ENCODE measurements at places on chromosomes 6 and 20.

DNA sequence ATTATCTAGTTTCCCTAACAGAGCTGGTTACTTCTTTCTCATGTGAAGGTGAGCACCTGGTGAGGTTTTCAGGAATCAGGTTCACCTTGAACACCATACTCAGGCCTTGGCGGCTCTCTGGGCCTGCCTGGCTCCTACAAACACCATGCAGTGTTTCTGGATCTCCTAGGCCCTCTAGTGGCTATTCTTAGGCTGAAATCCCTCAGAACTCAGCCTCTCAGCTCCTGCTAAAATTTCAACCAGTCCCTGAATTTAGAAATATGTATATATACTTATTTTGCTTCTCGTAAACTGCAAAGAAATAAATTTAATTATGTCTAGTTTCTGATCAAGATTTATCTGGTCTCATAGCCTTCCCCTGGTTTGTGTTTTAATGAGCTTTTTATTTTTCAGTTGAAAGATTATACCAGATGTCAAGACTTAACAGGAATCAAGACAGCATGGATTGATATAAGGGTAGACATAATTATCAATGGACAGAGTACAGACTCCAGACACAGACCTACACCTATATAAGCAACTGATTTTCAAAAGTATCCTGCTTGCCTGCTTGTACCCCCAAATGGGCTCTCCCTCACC is 55.9 kb downstream of the ANKEF1 start:
- DNase-seq, result peak; percentile 81

DNA sequence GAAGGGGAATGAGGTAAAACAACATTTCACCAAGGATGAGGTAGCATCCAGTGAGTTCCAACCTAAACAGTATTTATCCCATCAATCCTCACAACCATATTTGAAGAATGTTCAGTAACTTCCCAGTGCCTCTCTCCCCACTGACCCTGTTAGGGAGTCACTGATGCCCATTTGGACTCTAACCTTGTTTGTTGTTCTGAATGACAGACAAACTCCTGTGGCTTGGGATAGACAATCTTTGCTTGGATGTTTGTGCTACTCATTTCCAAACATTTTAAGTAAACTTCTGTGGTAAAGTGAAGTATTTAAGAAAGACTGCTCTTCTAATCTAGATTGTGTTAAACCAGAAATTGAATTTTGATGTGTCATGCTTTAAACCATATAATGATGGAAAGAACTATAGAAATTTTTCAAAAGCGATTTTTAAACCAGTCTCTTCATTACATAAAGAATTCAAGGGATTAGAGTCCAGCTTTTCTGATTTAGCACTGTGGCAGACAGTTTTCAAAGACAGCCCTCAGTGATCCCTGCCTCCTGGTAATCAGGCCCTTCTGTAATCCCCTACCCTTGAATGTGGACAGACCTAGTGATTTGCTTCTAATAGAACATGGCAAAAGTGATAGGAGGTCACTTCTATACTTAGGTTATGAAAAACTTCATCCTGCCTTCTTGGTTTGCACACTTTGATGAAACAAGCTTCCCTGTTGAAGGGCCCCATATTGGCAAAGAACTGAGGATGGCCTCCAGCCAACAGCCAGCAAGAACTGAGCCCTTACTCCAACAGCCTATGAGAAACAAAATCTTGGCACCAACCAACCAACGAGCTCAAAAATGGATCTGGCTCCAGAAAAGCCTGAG is 191.6 kb downstream of the DST start:
- peak; percentile 46 for DNase-seq

DNA sequence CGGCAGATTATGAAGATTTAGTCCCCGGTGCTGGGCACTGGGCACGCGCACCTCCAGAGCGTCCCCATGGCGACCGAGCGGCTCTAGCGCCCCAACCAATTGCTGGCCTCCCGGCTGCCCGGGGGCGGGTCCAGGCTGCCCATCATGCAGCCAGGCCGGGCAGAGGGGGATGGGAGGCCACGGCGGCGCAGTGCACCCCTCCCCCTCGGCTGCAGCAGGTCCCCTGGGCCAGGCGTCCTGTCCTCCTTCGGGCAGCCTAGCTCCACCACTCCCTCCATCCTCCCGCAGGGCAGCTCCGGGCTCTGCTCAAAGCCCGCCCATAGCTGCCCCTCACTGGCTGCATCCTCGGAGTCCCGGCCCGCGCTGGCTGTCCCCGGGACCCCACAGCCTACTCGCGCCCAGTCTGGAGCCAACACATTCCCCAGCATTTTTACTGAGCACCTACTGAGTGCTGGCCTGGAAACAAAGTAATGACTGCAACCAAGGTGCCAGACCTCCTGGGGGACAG is 99.4 kb downstream of the ASXL1 start:
- peak; percentile 87 for DNase-seq

GRCh38 chr6:13873288-13874190 is 51.2 kb upstream of the RNF182 start:
- DNase-seq, result peak; percentile 45

GRCh38 chr20:16025084-16025483 is 548.2 kb downstream of the KIF16B start:
- no peak for DNase-seq

- no peak for DNase-seq
These were observed 24.2 kb downstream of the MRS2 start for GRCh38 chr6:24426729-24427446.

- DNase-seq, result peak; percentile 46
These were observed 21.3 kb upstream of the RREB1 start for GRCh38 chr6:7086488-7086887.

GRCh38 chr6:26613201-26613600 is 16.4 kb downstream of the ABT1 start:
- no peak for DNase-seq

GRCh38 chr6:127907960-127908640 is 7.2 kb upstream of the THEMIS start:
- DNase-seq, result no peak

DNA sequence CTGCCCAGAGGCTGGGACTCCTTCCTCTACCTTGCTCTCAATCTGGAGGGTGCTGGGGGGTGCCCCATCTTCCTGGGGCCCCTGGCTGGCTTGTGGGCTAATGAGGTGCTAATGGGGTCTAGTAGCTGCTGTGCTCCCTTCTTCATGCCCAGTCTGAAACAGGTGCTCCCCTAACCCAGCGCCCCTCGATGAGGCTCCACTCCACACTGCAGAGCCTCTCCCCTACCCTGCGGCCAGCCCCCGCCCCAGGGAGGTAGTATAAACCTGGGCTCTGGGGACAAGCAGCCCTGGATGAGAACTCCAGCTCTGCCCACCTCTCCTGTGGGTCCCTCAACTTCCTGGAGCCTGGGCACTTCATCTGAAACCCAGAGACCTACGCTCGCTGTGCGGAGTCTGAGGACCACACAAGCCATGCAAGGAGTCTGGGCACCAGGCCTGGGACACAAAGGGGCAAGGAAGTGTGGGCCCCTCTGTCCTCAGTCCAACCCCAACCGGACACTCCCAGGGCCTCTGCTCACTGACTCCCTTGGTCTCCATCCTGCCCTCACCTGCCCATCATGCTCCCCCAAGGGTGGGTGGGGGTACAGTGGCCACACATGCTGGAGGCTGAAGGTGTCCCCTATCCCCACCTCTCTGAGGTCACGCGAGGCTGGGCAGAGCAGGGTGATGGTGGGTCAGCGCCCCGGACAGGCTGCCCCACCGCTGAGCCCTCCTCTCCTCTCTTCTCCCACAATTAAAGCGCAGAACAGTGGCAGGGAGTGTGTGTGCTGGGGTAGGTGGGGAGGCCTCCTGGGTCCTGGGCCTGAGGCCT is 6.1 kb downstream of the RPL10A start:
- no peak for DNase-seq

DNA sequence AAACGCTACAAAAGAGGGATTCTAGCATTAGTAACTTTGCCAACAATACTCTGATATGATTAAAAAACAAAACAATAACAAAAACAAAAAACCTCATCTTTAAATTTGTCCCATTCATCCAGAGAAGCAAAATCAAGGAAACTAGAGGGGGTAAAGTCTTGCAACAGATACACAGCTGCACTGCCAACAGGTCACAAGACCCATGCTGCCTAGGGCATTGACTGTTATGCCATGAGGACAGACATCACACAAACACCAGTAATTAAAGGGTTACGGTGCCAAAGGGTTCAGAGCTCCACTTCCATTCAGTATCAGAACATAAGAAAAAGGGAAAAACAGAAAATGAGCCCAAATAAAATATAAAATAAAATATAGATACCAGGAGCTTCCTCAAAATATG is 1.6 kb downstream of the TBC1D20 start:
- DNase-seq, result no peak

GRCh38 chr6:85065831-85066230 is 301.4 kb upstream of the TBX18 start:
- no peak for DNase-seq

DNA sequence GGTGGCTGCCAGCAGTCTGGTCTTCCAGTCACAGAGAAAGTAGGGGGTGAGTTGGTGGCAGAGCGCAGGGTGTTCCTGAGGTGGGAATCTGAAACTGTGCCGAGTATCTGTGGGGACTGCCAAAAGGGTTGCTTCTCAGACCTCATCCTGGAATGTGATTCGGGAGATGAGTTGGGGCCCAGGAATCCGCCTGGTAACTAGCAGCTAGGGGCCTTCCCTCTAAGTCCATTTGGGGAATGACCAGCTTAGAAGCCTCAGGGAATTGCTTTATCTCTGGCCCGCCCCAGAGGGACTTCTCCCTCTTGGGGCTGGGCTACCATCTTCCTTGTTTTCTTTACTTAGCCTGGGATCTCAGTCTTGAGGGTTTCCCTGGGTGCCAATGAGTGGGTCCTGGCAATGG is 49.6 kb downstream of the MOCS1 start:
- no peak for DNase-seq

DNA sequence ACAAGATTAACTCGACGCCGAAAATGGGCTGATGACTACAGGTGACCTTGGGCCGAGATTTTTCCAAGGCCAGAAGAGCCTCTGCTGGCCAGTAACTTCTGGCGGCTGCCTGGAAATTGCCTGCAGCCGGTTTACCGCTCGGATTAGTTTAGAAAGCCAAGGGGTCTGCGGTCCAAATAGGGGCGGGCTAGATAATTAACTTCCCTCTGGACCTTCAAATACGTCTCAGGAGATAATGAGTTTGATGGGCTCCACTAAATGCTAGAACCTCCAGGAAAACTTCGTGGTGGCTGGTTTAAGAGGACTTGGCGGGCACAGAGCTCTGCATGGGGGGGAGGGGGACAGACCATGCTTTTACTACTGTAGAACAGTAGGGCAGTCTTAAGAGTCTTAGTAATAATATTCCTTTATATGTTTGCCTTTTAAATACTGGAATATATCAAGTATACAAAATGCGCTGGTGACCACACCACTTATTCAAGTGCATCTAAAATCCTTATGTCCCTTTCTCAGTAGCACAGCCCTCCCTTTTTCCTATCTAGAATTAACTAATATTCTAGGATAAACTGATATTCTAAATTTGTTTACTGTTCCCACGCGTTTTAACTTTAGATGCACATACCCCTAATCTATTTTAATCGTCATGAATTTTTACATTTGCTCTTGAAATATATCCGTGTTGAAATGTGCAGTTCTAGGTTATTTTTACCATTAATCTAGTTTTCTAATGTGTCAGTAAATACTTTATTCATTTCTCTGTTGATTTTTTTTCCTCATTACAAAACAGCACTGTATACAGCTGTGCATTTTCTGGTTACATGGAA is 107.5 kb upstream of the PRSS16 start:
- DNase-seq, result no peak

- no peak for DNase-seq
These were observed 48.7 kb downstream of the RARS2 start for GRCh38 chr6:87541041-87541440.
